Activated T-helper 2 cell treated with anti-CD3 and anti-CD28 coated beads, Interferon-gamma antibody, Interleukin-2, Interleukin-4, amounts not matched to agents 10 μg/mL and 5 μg/mL and 100 μg/mL, durations not matched to agents 14 hours and 24 hours and 36 hours (primary cell): ENCODE measurements at places on chromosomes 7 and 10.

- DNase-seq, result no peak
Measured at GRCh38 chr10:31347705-31348104, 28.7 kb downstream of the ZEB1 start.

DNA sequence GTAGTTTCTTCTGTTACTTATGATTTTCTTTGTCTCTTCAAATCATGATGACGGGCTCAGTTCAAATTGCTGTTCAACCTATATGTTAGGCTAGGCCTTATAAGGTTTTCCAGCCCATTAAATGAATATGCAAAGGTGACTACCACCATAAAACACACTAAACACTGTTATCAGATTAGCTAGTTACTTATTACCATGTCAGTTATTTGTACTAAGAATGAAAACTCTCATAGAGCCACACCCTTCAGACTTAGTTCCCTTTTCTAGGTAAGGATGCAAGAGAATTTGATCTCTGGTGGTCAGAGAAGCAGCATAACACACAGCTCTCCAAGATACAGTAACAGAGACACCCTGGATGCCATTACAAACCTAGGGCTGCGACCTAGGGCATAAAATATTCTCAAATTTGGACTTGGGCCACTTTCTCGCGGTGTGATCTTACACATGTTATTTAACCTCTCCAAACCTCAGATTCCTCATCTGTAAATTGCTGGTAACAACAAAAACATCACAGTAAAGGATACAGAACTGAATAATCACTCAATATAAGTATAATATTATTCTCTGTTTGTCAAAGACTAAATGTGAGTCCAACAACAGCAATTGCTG lies 35.6 kb downstream of the ANKMY2 start:
- DNase-seq, result no peak

DNA sequence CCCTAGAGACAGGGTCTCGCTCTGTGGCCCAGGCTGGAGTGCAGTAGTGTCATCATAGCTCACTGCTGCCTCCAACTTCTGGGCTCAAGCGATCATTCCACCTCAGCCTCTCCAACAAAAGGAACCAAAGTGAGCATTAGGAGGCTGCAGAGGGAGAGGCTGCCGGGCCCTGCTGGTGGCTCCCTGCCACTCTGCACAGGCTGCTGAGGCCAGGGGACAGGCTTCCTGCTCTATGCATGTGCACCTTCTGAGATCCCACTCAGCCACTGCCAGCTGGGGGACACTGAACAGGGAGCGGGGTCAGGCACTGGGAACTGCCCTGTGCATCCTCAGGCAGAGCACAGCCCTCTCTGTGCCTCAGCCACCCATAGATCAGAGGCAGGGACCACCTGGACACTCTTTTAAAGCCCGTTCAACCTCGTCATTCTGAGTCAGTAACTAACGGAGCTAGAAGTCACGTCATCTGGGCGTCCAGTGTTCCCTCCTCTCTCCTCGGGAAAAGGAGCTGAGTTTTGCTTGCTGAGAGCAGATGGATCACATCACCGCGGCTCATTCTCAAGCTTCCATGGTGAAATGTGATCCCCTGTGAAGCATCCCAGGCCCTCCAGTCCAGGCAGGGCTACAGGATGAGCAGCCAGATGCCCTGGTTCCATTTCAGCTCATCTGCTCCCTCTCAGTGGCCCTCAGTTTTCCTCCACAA lies 109.6 kb downstream of the MYL10 start:
- DNase-seq, result no peak

GRCh38 chr7:87984088-87984487 lies 50.0 kb downstream of the ADAM22 start:
- DNase-seq, result no peak

DNA sequence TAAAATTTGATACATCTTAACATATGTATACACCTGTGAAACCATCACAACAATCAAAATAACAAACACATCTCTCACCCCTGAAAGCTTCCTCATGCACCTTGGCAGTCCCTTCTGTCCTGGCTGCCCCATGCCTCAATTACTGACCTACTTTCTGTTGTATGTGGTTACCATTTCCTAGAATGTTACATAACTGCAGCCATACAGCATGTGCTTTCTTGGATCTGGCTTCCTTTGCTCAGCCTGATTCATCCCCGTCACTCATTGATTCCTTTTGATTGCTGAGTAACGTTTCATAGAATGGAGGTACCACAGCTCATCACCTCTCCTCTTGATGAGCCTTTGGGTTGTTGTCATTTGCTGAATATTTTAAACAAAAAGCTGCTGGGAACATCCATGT lies 165.3 kb downstream of the CELF2 start:
- no peak for DNase-seq

GRCh38 chr7:152137476-152138025 lies 112.1 kb downstream of the GALNT11 start:
- no peak for DNase-seq

DNA sequence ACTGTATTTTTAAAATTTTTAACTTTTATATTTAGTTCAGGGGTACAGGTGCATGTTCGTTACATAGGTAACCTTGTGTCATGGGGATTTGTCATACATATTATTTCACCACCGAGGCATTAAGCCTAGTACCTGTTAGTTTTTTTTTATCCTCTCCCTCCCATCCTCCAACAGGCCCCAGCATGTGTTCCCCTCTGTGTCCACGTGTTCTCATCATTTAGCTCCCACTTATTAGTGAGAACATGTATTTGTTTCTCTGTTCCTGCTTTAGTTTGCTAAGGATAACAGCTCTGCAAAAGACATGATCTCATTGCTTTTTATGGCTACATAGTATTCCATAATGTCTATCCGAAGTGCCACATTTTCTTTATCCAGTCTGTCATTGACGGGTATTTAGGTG lies 22.4 kb upstream of the ITGA8 start:
- no peak for DNase-seq

DNA sequence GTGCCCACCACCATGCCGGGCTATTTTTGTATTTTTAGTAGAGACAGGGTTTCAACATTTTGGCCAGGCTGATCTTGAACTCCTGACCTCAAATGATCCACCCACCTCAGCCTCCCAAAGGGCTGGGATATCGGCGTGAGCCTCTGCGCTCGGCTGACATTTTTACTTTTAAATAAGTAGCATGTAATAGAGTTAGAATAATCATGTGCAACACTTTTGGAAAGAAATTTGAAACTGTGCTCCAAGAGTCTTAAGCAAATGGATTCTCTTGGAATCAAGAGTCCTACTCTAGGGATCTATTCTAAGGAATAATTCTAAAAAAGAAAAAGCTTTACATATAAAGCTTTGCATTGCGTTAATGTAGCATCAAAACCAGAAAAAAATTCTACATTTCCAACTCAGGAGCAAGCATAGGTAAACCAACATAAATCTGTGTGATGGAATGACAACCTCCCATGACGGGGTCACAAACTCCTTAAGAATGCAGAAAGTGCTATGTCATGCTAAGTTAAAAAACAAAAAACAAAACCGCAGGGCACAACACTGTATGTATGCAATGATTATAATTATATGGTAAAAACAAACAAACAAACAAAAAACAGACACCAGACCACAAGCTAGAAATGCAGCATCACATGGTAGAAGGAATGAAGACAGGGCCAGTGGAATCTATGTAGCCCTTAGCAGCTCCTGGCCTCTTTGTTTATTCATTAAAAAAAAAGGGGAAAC lies 98.7 kb downstream of the RNF216 start:
- no peak for DNase-seq

GRCh38 chr10:132476146-132477065 lies 61.2 kb upstream of the INPP5A start:
- no peak for DNase-seq

DNA sequence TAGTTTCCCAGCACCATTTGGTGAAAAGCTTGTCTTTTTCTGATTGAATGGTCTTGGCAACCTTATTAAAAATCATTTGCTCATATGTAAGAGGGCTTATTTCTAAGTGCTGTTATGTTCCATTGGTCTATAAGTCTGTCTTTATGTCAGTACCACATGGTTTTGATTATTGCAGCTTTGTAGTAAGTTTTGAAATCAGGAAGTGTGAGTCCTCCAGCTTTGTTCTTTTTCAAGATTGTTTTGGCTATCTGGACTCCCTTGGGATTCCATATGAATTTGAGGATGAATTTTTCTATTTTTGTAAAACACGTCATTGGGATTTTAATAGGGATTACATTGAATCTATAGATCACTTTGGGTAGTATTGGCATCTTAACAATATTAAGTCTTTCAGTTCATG lies 5.4 kb downstream of the KIF11 start:
- no peak for DNase-seq
